ENCODE measurements at places on chromosomes 3 and 15.

DNA sequence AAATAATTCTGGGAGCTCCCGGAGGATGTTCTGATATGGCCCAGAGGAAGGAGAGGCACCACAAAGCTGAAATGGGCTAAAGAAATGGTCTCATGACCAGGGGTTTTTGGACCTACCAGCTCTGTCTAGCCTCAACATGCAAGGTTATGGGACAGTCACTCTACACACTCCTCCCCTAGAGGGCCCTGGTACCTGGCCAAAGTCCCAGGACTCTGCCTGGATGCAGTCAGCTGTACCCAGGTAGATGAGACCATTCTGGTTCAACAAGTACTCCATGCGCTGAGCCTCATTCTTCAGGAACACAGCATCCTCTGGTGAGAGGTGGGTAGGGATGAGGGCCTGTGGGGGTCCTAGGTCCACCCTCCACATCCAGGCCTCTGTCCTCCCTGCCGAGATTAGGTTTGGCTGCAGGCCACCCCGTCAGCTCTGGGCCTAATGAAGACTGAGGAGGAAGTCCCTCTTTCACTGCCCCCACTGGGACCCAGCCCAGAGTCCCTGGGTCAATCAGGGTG, 9.5 kb downstream of the EPB42 start:
- DNase-seq: no peak

GRCh38 chr3:31196881-31197364, 302.5 kb upstream of the GADL1 start:
- DNase-seq: no peak

DNA sequence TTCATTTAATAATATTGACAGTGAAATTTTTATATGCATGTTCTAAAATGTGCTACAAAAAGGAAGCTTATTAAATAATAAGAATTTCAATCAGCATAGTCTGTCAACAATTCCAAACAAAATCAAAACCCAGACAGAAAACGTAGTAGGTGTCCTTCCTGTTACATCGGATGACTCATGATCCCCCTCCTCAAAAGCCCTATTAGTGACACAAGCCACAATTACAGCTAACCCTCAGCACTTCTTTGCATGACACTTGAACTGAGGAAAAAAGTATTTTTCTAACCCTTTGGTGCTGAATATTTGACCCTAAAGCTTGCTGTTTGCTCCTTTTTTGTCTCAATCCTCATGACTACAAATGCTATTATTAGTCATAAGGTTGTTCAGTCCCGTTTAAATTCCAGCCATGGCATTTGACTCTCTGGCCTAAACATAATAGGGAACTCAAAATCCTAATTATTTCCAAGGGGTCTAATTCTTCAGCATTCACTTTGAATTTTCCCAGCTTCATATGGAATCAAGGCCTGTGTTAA, 78.1 kb downstream of the COL8A1 start:
- no peak for DNase-seq

DNA sequence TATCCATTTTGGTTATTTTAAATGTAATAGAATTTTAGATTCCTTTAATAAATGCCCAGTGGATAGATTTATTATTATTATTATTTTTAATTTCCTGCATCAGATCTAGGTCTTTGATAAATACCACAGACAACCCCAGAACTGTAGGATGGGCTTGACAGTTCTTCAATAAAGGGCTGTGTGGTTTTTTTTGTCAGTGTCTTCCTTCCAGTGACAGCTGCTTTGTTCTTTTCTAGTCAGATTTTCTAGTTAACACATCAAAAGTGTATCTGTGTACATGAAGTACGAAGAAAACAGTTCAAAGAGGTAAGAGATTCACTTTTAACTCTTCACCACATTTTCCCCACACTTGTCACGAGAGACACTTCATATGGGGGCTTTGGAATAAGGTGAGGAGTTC, 120.3 kb downstream of the SAMMSON start:
- no peak for DNase-seq

DNA sequence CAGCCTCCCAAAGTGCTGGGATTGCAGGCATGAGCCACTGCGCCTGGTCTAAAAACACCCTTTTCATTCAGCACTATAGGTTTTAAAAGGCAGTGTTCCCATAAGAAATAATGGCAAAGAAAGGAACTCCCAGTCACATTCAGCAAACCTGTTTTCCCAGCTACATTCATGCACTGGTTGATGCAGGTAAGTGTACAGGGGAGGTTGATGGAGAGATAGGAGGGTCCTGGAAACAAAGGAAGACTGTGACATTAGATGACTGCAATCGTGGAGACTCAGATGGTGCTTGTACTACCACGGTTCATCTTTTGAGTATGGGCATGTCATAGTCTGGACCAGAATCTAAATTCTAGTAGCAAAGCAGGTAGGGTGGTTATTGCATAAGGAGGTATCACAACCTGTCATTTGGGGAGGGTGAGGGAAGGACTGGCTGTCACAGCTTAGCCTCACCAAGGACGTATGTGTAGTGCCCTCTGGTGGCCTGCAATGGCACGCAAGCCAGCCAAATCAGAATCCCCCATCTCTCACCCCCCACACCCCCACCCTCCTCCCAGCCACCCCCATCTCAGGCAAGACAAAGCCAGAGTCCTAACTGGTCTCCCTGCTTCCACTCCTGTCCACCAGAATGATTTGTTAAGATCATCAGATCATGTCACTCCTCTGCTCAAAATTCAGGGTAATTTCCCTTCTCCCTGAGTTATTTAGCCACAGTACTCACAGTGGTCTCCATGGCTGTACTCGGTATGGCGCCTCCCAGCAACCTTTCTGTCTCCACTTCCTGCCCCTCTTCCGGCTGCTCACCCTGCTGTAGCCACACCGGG, 28.8 kb upstream of the UBL7 start:
- DNase-seq: peak; percentile 77

- DNase-seq: no peak
Observed at GRCh38 chr3:48367201-48367600, 4.8 kb upstream of the FBXW12 start.

DNA sequence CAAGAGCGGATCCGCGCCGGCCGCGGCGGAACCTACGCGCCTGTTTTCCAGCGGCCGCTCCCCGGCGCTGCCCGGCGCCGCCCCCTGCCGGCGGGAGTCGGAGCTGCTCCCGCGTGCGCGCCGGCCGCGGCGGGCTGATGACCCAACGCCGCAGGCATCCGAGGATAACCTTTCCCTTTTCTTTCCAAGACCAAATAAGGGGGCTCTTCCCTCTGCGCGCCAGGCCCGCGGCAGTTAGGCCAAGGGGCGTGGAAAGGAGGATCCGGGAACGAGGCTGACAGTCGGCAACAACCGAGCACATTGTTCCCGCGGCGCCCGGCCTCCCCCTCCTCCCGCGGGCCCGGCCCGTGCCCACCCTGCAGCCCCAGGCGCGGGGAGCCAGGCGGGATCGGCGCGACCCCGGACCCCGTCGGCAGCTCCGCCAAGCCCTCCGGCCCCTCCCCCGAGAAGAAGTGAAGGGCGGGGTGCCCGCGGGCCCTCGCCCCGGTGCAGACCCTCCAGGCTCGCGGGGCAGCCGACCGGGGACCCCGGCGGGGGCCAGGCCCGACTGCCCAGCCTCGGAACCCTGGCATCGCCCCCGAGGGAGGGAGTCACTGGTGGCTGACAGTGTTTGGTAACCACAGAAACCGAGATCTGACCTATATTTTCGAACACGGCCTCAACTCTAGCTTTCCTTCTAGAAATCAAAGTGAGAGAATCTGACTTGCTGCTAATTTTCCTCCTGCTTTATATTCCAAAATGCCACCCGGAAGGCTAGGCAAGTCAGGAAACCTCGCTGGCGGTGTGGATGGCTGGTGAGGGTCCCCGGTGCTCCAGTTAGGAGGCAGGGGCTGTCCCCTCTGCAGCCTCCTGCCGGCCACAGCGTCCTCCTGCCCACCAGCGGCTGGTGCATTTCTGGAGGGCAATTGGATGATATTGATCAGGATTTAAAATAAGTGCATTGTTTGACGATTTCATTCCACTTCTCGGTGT, 45.6 kb upstream of the SYNM start:
- DNase-seq: peak; percentile 84

- no peak for DNase-seq
Observed at GRCh38 chr3:60178931-60179653, 1072.2 kb downstream of the FHIT start.

- no peak for DNase-seq
Observed at GRCh38 chr3:67389176-67389575, 265.2 kb downstream of the SUCLG2 start.

DNA sequence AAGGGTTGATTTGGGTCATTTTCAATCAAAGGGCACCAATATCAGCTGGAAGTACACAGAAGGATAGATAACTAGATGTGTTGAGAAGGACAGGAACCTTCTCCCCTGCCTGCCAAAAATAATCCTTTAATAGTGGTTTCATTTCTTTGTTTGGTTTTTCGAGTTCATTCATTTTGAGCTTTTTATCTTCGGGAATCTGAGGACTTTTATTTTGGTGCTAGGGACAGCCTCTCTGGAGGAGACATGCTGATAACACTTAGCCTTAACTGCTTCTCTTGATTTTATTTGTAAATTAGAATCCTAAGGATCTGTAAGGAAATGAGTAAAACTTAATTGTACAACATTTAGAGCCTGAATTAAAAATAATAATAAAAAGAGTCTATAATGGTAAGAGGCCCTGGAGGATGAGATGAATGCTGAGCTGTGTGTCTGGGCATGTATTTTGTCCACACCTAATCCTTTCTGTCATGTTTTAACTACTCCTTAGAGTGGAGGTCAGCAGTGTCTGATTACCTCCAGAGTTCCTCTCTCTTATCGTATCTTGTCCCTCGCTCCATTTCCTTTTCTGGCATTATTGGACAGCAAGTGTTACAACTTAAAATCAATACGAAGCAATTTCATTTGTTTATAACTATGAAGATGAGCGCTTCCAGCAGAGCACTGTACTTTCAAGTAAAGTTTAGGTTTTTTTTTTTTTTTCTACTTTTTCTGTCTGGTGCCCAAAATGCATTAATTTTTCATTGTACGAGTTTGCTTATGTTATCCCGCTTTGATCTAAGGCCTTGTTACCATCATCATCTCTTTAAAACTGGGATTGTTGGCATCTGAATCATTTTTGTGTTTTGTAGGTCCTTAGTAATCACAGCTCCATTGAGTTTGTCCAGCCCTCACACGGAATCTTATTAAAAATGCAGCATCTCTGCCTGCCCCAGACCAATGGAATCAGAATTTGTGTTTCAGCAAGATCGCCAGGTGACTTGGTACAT, 22.8 kb downstream of the PTPRG start:
- no peak for DNase-seq

DNA sequence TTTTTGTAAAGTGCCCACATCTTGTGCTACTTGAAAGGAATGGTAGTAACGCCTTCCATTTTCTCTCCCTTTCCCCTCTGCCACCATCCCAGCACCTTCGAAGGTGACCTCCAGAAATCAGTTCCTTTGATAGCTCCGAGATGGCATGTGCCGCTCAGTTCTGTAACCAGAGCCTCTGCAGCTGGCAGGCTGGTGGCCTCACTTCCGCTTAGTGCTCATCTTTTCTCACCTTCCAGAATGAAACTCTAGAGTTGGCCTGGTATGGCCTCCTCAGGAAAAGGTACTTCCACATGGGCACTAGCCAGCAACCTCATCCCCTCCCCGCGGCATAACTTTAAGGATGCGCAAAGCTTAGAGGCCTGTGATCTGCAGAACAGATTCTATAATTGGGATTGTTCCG, 38.8 kb downstream of the ETV5 start:
- DNase-seq: no peak

DNA sequence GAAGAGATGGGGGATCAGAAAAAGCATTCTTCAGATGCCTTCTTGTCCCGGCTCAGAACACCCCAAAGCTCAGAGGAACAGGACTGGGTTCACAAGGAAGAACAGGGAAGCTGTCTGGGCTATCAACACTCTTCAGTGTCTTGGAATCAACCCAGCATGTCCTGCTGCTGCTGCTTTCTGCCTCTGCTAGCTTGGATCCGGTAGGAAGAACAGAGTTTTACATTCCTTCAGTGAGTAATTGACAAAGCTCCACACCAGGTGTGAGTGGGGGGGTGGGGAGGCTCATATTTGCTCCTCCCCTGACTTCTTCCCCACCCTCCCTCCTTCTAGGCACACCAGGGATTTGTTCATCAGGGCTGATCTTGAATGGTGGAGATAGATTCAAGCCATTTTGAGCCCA, 13.1 kb upstream of the ETV5 start:
- DNase-seq: no peak

DNA sequence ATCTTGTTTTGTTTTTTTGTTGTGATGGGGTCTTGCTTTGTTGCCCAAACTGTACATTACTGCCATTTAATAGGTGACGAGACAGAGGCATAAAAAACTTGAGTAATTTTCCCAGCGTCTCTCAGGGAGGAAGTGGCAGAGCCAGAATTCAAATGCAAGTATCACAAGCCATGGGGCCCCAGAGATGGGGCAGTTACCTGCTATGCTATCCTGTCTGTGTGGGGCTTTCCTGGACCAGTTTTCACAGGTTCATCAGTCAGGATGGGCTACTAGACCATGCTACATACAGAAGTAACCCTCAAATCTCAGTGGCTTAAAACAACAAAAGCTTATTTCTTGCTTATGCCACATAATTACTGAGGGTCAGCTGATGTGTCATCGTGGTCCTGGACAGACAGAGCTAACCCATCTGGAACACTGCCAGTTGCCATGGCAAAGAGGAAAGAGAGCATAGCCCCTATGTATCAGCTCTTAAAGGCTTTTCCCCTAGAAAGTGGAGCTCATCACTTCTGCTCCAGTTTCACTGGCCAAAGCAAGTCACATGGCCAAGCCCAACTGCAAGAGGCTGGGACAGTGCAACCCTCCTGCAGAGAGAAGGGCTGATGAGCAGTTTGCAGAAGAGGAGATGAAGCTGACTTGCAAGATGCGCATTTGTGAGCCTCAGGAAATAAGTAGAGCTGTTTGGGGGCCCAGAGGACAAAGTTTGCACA, 31.7 kb upstream of the SYNM start:
- DNase-seq: no peak

DNA sequence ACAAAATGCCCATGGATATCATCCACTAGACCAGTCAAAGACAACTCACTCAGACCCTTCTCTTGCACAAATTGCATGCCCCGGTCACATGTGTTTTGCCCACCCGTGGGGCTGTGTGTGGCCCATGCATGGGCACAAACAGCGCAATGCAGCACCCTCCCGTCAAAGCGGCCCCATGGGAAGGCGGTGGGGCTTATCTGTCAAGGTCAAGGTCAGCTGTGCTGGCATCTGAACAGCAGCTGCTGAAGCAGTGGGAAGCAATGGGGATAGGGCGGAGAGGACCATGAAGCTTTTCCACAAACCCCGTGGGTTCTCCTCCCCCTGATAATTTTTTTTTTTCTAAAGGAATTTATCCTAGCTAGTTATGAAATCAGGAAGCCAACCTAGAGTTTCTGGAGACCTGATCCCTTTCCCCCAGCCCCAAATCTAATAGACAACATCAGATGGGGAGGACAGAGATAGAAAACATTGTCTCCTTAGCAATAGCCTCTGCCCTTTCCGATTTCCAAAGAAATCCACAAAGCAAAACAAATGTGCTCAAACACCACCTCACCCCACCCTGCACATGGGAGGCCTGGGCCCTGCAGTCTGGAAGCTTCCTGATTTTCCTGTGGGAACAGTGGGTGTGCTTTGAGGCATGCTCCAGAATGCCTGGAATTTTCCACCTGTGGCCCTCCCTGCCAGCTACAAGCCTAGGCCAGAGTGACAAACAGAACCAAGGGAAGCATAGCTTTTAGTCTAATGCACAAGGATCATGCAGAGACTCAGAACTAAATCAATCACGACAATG, 84.4 kb downstream of the BDH1 start:
- no peak for DNase-seq

GRCh38 chr3:133115176-133115575, 77.0 kb downstream of the TMEM108 start:
- DNase-seq: no peak
